ENCODE measurements at places on chromosomes 13 and 19. TPM values are rescaled to one million over a fixed set of nuclear protein-coding genes. Genes with fewer than 3 reads are reported as not detected.

GRCh38 chr19:48999481-49000325, 6.0 kb downstream of the RUVBL2 start:
- DNase-seq, result no peak

DNA sequence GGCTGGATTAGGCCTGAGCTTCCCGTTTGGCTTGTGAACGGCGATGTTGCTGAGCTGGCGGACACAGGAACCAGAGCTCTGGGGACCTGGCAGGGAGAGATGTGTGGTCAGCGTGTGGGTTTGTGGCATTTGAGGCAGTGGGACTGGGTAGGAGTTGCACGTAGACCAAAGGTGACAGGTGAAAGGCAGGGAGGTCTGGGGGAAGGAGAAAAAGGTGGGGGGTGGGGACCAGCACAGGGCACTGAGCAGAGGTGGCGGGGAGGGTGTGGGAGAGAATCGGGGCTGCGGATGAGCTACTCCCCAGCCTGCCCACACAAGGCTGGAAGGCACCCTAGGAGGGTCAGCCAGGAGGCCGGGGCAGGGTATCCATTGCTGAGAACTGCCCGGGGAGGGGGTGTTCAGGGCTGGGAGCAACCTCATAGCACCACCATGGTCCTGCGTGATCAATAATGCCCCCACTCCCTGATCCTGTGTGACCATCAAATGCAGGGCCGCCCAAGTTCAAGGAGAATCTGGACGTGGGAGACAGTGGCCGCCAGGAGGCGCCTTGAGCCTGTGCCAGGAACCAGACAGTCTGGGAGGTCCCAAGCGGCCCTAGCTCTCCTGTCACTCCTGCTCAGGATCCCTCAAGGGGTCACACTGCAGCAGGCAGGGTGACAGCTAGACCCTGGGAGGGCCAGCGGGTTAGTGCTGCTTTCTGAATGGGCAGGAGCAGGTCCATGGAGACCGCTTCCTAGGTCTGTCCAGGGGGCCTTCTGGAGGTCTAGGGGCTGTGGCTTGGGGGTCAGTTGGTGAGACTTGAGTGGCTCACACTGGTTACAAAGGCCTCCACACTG, 12.8 kb upstream of the SELENOW start:
- no peak for DNase-seq

GRCh38 chr13:40758811-40759210, 12.2 kb downstream of the MRPS31 start:
- DNase-seq, result no peak

DNA sequence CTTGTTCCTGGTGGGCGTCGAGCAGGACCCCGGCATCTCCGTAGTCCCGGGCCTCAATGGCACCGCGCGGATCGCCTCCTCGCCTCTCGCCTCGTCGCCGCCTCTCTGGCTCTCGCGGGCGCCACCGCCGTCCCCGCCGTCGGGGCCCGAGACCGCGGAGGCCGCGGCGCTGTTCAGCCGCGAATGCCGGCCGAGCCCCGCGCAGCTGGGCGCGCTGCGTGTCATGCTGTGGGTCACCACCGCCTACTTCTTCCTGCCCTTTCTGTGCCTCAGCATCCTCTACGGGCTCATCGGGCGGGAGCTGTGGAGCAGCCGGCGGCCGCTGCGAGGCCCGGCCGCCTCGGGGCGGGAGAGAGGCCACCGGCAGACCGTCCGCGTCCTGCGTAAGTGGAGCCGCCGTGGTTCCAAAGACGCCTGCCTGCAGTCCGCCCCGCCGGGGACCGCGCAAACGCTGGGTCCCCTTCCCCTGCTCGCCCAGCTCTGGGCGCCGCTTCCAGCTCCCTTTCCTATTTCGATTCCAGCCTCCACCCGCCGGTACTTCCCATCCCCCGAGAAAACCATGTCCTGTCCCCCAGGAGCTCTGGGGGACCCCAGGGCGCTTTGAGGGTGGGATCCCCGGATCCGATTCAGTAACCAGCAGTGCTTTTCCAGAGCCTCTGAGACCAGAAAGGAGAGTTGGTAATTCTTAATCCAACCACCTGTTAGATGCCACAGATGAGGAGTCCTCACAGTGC, 885 bp downstream of the MLNR start:
- no peak for DNase-seq

DNA sequence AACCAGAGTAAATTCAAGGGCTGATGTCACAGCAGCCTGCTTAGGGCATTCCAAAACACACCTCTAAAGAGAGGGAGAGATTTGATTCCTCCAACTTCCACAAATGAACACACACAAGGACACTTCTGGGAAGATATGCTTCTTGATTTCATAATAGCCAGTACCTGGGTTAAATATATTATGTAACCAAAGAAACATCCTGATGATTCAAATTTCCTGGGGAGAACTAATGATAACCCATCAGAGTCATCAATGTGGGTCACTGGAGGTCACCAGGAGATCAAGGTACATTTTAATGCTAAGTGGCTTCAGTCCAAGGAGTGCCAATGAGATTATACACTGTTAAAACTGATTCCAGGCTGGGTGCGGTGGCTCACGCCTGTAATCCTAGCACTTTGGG, 54.0 kb upstream of the DOCK9 start:
- no peak for DNase-seq

Gene PTH2
- not detected for total RNA-seq

Gene CYP2A6
- total RNA-seq, result not detected

Gene SERP2
- total RNA-seq, result not detected

- DNase-seq, result no peak
Measured at GRCh38 chr13:19061278-19061677, 120.3 kb downstream of the TUBA3C start.

GRCh38 chr19:7879836-7880235, 5.6 kb upstream of the PRR36 start:
- no peak for DNase-seq

Gene PPFIA3
- total RNA-seq, result 39.1 TPM

- DNase-seq, result no peak
Measured at GRCh38 chr13:50585674-50586413, 257.6 kb downstream of the DLEU7 start.

GRCh38 chr13:41960637-41961465, at the start of gene VWA8:
Gene VWA8 (minus strand): TSS chr13:41961109. CDS start chr13:41961015, 94 bp downstream.
- peak; percentile 69 for DNase-seq

DNA sequence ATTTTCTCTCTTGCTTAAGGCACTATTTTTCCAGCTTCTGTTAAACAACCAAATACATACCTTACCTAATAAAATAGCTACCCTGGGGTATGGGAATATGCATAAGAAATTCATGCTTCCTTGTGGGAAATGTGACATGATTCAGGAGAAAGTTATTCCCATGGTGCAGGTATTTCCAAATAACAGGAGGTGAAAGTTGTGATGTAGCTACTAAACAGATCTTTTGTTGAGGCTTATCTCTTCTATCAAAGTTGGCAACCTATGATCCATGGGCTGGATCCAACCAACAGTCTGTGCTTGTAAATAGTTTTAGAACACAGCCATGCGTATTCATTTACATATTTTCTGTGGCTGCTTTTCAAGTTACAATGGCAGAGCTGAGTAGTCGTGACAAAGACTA, 177.8 kb upstream of the NBEA start:
- no peak for DNase-seq

Gene OR4F17
- not detected for total RNA-seq

DNA sequence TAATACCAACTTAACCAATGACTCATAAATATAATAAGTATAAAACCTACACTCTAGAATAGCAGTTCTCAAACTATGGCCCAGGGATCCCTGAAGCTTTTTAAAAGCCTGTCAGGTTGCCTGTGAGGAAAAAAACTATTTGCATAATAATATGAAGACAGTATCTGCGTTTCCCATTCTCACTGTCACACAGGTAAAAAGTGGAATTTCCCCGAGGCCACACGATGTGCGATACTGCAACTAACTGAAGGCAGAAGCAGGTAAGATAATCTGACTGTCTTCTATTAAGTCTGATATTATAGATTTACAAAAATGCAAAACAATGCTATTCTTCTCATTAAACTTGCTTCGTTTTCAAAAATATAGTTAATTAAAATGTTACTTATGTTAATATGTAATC, 52.5 kb upstream of the EEF1AKMT1 start:
- no peak for DNase-seq

Data from Caki2 (cell line).